NCI-H524 treated with DMSO at 0.1 percent for 48 hours (cell line): ENCODE measurements at places on chromosomes 2 and 18.

- no peak for DNase-seq
Observed at GRCh38 chr2:68263632-68264031, 11.3 kb upstream of the PPP3R1 start.

DNA sequence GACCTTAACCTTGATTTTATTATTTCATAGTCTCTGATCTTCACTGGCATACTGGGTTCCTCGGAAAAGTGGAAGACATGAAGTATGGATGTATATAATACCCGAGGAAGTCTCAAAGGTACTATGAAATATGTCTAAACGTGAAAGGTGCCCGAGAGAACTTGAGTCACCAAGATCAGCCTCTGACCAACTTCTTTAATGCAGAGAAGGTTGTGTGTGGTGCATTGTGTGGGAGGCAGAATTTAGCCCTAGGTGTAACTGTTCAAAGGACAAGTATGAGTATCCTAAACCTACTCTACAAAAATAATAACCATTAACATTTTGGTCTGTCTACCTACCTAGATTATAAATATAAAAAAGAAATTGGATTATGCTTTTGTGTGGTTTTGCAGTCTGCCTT lies 36.1 kb downstream of the OSBPL6 start:
- DNase-seq: no peak

- no peak for DNase-seq
Observed at GRCh38 chr2:190186238-190186637, 123.7 kb upstream of the MSTN start.

DNA sequence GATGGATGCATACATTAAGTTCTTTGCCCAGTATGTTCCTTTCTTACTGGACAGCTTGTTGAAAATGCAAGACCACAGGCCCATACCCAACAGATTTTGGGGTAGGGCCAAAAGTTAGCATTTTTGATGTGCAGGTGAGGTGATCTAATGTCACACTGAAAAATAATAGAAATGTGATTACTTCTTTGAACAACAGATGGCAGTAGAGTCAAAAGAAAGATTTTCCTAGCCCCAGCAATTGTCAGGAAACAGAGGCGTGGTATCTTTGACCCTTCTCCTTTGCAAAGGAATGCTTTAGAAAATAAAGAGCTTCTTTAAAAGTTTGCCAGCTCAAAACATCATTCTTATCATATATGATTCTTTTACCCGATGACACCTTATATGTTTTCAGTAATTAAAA lies 343.6 kb upstream of the SYT4 start:
- DNase-seq: no peak

- DNase-seq: no peak
Observed at GRCh38 chr2:23430263-23430662, 45.3 kb downstream of the KLHL29 start.

- DNase-seq: no peak
Observed at GRCh38 chr18:77482190-77483085, 232.8 kb downstream of the GALR1 start.

GRCh38 chr2:227608561-227609338 lies 5.9 kb downstream of the SCYGR3 start:
- no peak for DNase-seq

DNA sequence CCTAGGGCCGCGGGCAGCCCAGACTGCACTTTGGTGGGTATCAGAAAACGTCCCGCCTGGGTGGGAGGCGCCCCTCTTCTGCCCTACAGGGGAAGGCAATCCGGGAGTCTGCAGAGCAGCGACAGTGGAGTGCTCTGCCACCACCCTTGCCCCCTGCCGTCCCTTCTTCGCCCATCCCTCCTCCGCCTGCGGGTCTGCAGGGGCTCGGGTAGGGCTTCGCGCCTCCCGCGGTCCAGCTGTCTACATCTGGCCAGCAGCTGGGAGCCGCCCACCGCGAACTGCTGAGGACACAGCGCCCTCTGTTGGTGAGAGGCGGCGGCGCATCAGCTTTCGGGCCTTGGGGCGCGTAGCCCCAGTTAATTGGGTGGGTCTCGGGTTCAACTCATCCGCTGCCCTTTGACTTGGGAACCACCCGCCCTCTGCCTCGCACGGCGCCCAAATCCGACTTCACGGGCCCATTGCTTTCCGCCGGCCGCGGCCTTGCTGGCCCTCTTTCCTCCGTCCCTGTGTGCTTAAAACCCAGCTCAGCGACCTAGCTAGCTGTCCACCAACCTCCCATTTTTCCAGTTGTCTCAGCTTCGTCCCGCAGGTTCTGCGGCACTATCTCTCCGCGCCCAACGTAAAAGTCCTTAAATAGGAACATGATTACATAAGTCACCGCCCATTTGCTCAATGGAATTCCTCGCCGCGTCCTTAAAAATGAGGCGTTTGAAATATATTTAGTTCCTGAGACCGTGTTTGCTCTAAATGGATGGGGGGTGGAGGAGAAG lies 17.6 kb downstream of the WNT10A start:
- DNase-seq: no peak

- DNase-seq: no peak
Observed at GRCh38 chr2:109466674-109467575, 146.8 kb downstream of the SEPTIN10 start.

DNA sequence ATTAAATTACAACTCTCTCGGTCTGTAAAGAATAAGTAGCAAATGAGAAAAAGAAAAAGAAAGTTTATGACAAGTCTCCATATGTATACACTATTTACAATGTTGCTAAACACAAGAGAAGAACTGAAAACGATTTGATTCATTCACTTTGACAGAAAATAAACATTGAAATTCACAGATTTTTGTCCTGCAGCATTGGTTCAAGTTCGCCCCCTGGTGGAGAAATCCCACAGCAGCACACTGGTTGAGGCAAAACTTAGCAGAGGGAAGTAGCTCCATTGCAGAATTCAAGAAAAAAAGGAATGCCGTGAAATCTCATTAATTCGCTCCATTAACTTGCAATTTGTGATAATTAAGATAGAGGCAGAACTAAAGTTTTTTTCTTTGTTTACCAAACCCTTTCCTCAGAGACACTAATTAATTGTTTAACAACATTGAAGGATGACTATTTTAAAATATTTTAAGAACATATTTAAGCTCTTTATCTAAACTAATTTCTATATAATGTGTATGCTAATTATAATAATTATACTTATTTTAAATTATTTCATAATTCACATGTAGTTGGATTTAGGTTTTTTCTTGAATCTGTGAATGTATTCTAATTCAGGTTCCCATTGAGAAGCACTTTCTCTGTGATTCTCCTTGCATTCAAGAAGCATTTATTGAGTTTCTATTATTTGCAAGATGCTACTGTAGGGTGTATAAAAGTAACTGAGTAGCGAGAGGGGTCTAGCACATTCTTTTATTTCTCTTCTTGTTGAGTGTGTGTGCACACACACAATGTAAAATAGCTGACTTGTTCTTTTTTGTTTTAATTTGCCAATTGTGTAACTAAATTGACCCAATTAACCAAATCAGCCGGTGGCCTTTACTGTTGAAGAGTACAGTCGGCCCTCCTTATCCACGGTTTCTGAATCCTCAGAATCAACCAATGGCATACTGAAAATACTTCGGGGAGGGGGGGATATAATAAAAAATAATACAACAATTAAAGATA lies 74.1 kb downstream of the COL4A3 start:
- DNase-seq: no peak

DNA sequence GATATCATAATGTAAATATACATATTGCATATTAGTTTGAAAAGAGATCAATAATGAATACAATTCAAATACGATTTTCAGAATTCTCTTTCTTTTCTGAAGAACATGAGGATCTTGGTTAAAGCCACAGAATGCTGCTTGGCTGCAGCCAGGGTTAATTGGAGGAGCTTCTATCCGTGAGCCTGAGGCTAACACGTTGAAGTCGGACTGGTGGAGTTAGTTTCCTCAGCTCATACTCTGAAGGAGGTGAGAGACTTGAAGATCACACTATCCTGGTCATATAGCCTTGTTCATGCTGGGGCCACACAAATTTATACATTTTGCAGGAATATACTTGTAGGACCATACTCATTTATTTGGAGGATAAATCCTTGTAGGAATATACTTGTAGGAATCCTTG lies 335.8 kb downstream of the TRIB2 start:
- no peak for DNase-seq

DNA sequence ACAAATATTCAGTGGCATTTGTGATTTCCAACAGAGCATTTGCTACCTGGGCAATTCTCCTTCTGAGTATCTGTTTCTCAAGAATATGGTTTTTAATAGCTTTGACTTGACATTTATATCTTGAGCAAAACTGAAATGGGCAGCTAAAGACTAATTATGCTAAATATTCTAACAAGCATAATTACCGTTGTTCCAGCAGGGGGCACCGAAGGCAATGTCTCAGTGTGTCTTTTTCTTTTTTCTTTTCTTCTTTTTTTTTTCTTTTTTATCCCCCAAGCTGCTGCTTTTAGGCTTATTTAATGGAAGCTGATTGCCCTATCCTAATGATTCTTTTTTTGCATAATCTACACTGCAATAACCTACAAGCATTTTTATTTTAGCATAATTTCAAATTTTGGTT lies 138.9 kb upstream of the NABP1 start:
- DNase-seq: no peak

DNA sequence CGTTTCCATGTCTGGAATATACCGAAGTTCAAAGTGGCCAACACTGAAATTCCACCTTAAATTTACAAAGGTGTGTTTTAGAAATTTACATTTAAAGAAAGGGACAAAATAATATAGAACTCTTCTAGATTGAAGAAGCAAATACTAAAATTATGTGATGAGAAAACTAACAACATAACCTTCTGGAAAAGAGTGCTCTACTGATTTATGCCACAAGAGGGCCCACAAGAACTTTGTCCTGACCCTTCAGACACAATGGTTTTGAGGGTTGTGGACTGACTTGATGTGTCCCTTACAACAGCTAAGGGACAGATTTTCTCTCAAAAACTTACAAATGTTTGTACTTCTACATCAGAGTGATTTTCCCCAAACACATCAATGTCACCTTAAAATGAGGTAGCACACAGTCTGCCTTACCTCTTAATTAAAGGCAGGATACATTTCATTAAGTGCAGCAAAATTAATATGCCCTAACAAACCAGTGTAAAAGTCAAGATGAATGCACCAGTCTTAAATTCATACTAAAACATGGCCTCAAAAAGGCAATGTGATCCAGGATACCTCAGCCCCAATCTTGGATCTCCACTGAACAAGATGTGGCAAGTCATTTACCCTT lies 36.2 kb downstream of the EIF2AK3 start:
- no peak for DNase-seq

- no peak for DNase-seq
Observed at GRCh38 chr2:239558661-239559060, 157.8 kb upstream of the HDAC4 start.

DNA sequence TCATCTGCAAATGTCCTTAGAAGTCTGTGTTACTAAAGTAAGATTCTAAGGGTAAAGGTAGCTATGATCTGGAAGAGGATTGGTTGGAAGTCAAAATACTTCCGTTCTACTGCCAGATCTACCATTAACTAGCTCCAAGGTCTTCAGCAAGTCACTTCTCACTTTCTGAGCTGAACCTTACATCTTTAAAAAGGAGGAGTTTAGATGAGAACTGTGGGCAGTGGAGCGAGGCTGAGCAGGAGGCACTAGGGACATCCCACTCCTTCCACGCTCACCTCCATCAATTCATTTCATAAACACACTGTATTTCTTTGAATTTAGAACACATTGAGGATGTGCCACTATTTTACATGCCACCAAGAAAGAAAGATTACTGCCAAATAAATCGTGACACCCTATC lies 143.0 kb downstream of the ABCA12 start:
- no peak for DNase-seq

DNA sequence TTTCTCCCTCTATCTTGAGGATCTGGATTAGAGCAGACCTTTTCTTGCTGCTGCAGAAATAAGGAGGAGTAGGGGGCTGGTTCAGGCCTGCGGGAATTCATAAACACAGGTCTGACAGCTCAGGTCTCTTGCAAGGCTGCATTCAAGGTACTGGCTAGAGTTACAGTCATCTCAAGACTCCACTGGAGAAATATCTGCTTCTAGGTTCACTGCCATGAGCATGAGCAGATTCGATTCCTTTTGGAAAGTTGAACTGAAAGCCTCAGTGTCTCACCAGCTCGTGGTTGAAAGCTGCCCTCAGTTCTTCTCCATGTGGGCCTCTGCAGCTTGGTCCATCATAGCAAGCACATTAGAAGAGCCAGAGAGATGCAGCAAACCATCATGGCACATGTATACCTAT lies 124.4 kb upstream of the SETBP1 start:
- DNase-seq: no peak

DNA sequence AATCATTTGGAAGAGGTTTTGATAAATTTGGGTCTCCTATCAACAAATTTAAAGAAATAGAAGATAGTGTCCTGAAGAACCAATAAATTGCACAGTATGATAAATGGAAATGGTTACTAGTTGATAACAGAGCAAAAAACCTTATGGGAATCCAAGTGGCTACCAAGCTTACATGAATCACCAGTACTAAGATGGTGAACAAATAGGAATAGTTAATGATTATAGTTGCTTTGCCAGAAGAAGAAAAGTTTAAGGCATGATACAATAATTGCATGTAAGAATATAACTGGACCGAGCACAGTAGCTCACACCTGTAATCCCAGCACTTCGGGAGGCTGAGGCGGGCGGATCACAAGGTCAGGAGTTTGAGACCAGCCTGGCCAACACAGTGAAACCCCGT lies 19.6 kb upstream of the INO80D start:
- no peak for DNase-seq

GRCh38 chr18:32909798-32910561 lies 137.2 kb upstream of the KLHL14 start:
- DNase-seq: no peak

- no peak for DNase-seq
Observed at GRCh38 chr2:187316040-187316439, 132.0 kb downstream of the CALCRL start.

DNA sequence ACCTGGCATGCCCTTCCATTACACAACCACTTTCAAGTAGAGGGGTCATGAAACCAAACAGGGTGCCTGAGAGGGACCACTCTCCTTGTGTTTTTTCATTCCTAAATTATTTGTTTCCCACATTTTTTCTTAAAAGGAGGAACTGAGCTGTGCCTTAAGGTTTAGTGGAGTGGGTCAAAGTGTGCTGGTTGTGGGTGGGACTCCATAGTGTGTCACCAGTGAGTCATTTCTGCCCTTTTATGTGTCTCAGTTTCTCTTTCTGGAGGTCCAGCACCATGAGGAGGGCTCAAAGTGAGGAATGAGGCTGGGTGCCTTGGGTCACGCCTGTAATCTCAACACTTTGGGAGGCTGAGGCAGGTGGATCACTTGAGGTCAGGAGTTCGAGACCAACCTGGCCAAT lies 37.8 kb downstream of the COMMD1 start:
- DNase-seq: no peak

- no peak for DNase-seq
Observed at GRCh38 chr2:210195101-210195852, 24.1 kb upstream of the KANSL1L start.

GRCh38 chr18:22177327-22177871 lies 8.0 kb downstream of the GATA6 start:
- DNase-seq: no peak
